ENCODE measurements at places on chromosomes 5 and 9.

GRCh38 chr5:151199581-151200185 lies 24.2 kb downstream of the CCDC69 start:
- ATAC-seq, result no peak

DNA sequence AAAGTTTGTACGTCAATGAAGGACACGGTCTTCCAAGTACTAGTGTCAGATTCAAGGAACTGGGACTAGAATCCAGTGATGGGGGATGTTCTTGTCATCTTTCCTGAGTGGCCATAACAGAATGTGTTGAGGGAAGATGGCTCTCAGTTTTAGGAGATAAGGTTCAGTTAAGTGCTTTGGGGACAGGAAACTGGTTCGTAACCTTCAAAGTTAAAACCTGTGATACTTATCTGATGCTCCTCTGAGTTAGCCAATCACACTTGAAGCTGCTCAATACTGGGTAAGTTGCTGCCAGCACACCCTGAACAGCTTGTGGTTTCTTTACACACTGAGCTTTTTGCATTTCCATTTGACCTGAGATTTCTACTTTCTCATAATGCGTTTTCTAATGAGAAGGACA lies 64.4 kb downstream of the PIK3R1 start:
- ATAC-seq, result no peak

DNA sequence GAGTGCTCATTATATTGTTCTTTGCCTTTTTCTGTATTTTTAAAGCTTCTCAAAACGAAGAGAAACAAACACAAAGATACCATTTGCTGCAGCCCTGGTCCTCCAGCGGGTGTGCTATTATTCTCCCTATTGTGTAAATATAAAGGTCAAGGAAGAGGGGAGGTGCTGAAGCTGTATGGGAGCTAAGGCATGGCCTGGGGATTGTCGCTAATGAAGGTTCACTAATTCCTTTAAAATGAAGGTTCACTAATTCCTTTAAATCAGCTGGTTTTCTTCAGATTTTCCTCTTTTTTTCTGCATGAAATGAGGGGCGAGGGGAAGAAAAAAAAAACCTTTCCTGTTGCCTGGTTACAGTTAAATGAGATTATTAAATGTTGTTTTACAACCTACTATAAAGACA lies 74.5 kb upstream of the MAP1B start:
- ATAC-seq, result no peak

DNA sequence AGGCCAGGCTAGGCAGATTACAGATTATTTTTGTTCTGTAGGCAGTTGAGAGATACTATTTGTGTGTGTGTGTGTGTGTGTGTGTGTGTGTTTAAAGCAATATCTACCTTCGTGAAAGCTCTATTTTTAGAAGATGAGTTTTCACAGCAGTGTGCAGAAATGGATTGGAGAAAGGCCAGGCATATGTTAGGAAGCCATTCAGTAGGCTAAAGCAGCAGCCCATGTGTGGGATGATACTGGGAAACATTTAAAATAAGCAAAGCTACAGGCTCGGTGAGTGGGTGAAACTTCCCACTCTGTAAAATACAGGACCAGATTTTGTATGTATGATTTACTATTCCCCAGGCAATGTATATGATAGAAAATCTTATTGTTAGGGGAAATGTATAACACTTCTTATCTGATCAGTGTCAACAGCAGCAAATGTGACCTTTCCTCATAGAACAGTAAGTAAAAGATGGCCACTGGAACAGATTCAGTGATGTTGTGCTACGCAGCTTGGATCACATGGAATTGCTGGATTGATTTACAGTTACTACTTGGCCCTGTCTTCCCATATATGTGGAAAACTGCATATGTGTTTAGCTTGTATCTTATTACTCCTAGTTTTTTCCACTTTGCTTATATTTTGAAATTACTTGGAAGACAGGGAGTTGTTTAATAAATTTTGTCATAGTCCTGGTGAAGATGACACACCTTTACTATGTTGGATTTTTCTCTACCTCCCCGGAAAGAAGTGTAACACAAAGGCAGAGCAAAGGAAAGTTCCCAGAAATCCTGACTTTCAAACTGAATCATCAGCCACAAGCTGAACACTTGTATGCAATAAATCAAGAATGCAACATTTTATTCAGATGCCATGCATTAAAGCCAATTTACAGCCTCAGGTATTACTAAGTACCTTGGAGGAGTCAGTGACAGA lies 1077.7 kb upstream of the SEMA6A start:
- no peak for ATAC-seq

DNA sequence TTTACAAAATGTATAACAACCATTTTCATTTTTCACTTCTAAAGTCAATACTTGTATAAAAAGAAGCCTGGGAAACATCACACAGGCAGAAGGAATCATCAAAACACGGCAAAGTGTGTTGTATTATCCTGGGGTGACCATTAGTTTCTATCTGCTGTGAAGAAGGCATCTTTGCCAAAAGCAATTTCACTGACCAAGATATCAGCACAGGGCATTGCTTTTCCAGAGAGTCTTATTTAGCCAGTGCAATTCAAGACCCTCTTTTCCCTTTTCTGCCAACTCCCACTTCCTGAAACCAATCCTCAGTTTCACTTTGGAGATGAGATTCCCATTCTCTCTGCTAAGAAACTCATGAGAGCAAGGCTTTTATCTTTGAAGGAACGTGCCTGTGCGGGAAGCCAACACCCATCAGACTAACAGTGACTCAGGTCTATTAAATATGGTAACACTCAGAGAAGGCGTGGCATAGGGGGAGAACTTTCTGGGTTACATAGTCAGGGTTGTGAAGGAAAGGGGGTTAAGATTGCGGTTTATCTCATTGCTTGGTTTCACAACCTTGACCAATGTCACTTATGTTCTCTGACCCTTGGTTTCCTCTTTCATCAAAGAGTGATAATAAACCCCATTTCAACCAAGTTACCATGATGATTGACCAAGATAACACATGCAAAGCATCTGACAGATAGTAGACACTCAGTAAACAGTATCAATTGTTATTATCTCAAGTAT lies 666.9 kb upstream of the KLF4 start:
- ATAC-seq, result no peak

- ATAC-seq, result no peak
These were observed 54.5 kb upstream of the RAD23B start for GRCh38 chr9:107228496-107229039.

GRCh38 chr5:41776435-41776834 lies 93.8 kb downstream of the OXCT1 start:
- no peak for ATAC-seq

DNA sequence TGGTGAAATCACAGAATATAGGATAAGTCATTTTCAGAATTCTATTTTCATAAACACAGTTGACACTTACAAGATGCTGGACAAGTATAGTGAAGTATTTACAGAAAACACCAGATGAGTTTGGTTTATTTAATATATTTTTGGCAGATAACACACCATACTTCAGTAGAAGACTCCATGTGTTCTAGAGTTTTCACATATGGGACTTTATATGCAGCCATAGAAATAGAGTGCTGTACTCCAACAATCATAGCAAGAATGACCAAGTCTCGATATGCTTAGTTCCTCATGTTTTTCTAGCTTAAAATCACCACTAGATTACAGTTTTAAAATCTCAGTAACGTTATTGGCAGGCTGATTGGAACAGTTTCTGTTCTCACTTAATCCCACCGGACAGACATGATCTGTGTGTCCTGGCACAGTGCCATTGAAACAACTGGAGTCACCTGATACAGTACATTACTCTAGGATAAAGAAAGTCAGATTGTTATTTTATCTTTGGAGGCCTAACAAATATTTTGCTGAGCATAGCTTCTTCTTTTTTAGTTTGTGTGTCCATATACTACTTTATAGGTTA lies 45.8 kb upstream of the ERBIN start:
- no peak for ATAC-seq

GRCh38 chr9:127815512-127816361 lies 13.1 kb downstream of the FPGS start:
- peak; percentile 13 for ATAC-seq

GRCh38 chr9:20349568-20349967 lies 272.7 kb downstream of the MLLT3 start:
- no peak for ATAC-seq

DNA sequence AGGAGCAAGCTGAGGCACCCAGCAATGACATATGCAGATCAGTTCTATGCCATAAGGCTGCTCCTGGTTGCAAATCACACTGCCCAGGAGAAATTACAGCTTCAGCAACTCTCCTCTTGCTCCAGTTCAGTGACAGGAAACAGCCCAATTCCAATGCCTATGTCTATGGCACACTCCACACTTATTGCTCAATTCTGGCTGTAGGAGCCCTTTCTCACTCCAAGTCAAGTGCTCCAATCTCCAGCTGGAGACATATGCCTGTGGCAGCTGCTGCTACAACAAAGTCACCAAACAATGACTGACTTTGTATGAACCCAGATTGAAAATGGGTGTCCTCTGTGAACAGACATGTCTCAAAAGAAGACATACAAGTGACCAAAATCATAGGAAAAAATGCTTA lies 31.8 kb upstream of the PLCXD3 start:
- no peak for ATAC-seq

DNA sequence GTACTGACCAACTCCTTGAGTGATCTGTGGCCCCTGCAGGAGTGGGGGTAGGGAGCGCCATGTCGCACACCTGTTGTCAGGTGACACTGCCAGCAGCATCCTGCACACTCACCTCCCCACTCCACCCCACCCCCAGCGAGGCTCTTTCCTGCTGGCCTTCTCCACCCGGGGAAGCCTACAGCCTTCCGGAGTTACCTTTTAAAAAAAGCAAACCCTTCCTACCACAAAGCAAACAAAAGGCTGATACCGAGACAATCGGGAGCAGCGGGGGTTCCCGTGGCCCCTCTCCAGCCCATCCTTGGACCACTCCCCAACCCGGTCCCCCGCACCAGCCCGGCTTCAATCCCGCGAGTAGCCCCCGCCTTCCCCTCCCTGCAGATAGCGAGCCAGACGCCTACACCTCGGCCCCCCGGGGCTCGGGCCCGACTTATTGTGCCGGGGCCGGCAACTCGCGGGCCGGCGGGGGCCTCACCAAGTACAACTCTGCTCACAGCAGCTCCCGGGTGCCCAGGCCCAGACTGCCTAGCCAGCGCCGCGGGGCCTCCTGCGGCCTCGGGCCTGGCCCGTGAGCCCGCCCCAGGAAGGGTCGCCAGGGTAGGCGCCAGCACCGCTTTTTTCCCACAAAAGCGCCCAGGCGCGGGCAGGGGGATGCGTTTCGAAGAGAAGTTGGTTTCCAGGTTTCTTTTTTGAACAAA lies 724 bp downstream of the MACROH2A1 start:
- peak; percentile 71 for ATAC-seq

- no peak for ATAC-seq
These were observed 77.0 kb upstream of the PITX1 start for GRCh38 chr5:135110785-135111596.

DNA sequence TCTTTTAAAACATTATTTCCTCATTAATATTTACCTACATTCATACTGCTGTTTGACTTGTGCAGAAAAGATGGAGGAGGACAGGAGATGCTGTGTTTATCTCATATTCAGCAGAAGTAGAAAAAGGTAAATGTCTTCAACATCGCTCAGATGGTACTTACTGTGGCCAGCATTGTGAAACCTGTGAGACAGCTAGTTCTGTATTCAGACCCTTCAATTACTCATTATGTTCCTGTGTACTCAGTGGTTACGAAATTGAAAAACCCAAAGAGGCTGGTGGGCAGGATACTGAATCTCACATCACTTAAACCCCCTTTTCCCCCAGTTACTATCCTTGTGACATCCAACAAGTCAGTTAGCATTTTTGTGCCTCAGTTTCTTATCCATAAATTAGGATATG lies 216.0 kb downstream of the KDM4C start:
- peak; percentile 88 for ATAC-seq

GRCh38 chr5:133371371-133372155 lies 240.8 kb downstream of the FSTL4 start:
- ATAC-seq, result no peak

- ATAC-seq, result no peak
These were observed 14.9 kb downstream of the EXOSC3 start for GRCh38 chr9:37769995-37770394.

DNA sequence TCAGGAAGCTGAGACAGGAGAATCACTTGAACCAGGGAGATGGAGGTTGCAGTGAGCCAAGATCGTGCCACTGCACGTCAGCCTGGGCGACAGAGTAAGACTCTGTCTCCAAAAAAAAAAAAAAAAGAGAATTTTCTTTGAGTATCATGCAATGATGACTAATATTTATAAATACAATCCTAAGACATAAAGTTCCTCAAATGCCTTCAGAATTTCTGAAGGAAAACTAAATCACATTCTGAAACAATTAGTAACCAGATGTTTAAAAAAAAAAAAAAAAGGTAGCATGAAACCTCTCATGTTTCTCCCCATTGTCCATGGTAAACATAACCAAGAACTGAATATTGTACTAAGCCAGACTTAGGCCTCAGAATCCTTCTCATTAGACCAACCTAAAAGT lies 23.1 kb downstream of the MLLT3 start:
- ATAC-seq, result no peak

- peak; percentile 79 for ATAC-seq
These were observed at the start of gene ARHGEF39 for GRCh38 chr9:35664531-35665470. Gene ARHGEF39 (minus strand): TSS chr9:35665195. CDS start chr9:35665169, 26 bp downstream.

DNA sequence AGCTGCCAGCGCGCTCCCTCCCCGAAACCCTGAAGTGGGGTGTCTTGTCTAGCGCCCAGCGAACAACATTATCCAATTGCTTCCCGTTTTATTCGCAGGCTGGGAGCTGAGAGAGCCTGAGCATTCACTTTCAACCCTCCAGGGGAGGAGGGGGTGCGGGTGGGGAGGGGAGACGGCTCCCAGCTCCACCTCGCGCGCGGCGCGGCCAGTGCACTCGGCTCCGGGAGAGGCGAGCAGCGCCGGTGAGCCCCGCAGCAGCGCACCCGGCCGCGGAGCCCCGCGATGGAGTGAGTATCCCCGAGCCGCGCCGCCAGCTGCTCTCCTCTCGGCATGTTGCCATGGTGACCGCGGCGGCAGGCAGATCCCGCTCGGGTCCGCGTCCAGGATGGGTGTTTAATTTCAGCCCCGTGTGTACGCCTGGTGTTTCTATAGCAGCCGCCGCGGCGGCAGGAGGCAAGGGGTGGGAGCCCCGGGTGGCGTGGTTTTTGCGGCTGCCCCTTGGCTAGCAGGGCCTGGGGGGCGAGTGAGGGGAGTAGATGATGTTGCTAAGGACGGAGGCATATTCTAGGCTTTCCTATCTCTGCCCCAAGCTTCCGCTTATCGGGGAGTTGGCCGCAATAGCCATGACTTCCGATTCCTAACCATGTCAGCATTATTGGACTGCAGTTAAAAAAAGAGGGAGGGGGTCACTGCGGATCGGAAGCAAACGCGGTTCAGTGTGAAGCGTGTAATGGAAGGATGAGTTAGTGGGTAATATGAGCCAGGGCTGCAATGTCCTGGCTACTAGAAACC lies 139.2 kb upstream of the PALM2AKAP2 start:
- ATAC-seq, result no peak

All from stimulated activated memory B cell treated with anti-CD40 and anti-IgM and Interleukin-4, amounts not matched to agents 10 μg/mL and 1 μg/mL and 100 μg/mL, for 72 hours (primary cell).